ENCODE measurements at places on chromosomes 5 and 9. TPM values are rescaled to one million over a fixed set of nuclear protein-coding genes. Genes with fewer than 3 reads are reported as not detected.

Gene PCDHGA9
- 1.3 TPM for total RNA-seq

GRCh38 chr5:160133918-160134304, 14.7 kb upstream of the PWWP2A start:
- H3K36me3 ChIP-seq = no peaks in the 10 kb centered on the region
- DNase-seq = no peak
- no peaks in the 10 kb centered on the region for H3K4me1 ChIP-seq
- H3K4me3 ChIP-seq = no peak overlapping the region
- no peak overlapping the region for H3K27ac ChIP-seq

- H3K36me3 ChIP-seq = no peaks in the 10 kb centered on the region
- no peaks in the 10 kb centered on the region for H3K27me3 ChIP-seq
- H3K27ac ChIP-seq = peak overlapping the region; percentile 5
- no peak overlapping the region for H3K4me3 ChIP-seq
- H3K4me1 ChIP-seq = peaks cover 16% of the 10 kb centered on the region
Measured at GRCh38 chr5:125232779-125233230, 486.4 kb upstream of the ZNF608 start.

GRCh38 chr9:26863074-26863473, 29.5 kb downstream of the CAAP1 start:
- peaks cover 33% of the 10 kb centered on the region for H3K36me3 ChIP-seq
- H3K27me3 ChIP-seq = no peaks in the 10 kb centered on the region
- H3K27ac ChIP-seq = no peak overlapping the region
- no peak overlapping the region for H3K4me3 ChIP-seq
- peak; percentile 15 for DNase-seq

GRCh38 chr5:178204935-178205748, 809 bp downstream of the HNRNPAB start:
- peak; percentile 90 for DNase-seq
- H3K36me3 ChIP-seq = peaks cover 60% of the 10 kb centered on the region
- no peaks in the 10 kb centered on the region for H3K27me3 ChIP-seq
- H3K4me1 ChIP-seq = peaks cover 42% of the 10 kb centered on the region
- H3K27ac ChIP-seq = peak overlapping the region; percentile 99

Gene AMBP
- not detected for total RNA-seq

Gene GRIN1
- 1.4 TPM for total RNA-seq

Gene LRRC70
- total RNA-seq = 0.54 TPM

Gene PCDHA10
- total RNA-seq = 0.15 TPM

Measured in MCF 10A (cell line).